ENCODE measurements at places on chromosomes 4 and X. TPM values are rescaled to one million over a fixed set of nuclear protein-coding genes. Genes with fewer than 3 reads are reported as not detected.

Gene CFP
- 1.7 TPM for polyA plus RNA-seq

Gene CD99L2
- 40.0 TPM for polyA plus RNA-seq

- no peak for DNase-seq
Measured at GRCh38 chr4:145503486-145504072, 21.9 kb downstream of the SMAD1 start.

DNA sequence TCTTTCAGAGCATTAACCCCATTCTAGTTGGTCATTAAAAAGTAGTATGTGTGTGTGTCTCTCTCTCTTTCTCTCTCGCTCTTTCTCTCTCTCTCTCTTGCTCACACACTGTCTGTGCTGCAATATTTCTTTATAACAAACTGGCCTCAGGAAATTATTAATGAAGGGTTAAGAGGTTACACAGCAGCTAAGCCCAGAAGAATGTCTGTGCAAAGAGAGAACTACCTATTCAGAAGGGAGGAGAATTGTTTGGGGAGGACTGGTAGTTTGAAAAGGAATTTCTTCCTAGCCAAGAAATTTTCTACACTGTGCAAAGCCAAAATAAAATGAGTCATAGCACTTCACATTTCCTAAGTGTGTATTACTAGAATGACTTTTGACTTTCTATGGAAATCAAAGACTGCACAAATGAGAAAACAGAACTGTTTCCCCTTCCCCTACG, 22.2 kb downstream of the PDGFC start:
- no peak for DNase-seq

DNA sequence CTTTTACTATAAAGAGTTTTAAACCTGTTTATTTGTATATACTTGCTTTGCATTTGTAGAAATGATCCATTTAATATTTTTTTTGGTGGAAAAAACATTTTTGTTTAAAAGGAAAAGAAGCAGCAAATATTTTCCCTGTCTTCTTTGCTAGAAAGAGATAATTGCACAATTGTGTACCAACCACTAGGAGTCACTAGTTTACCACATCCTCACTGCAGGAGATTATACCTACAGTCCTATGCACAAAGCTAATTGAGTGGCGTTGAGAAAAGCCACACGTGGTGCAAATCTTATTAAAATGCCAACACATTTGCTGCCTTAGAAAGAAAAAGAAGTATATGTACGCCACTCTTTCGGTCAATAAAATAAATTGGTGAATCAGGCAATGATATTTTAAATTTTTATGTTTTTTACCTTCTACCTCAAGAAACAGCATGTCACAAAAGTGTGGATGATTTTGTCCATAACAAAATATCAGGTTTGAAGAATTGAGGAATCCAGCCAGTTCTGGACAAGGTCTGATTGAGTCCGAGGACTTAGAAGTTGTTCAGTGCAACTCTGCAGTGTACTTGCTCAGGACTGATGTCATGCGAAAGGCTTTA, 102.9 kb downstream of the GRXCR1 start:
- DNase-seq, result peak; percentile 17

DNA sequence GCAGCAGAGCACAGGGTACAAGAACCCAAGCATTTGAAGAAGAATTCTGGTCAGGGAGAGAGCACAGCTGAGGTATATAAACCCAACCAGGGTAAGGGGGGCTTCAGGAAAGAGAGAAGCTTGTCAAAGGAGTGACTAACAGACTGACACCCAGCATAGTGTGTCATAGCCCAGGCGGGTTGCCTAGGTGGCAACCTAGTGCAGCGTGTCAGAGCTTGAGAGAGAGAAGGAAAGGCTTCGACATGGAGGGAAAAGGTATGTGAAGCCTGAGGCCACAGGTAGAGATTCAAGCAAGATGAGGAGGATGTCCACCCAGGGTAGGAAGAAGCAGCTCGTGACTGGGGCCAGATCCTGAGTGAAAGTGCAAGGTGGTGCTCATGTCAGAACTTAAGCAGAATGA, 8.5 kb upstream of the ANTXR2 start:
- DNase-seq, result no peak

Data from renal pelvis (tissue), 12 donors.